Aorta (tissue), 5 donors: ENCODE measurements at places on chromosomes 12 and 14. TPM values are rescaled to one million over a fixed set of nuclear protein-coding genes. Genes with fewer than 3 reads are reported as not detected.

The ABCD2 gene
- 0.42 TPM for total RNA-seq

The KSR2 gene
- total RNA-seq, result not detected

DNA sequence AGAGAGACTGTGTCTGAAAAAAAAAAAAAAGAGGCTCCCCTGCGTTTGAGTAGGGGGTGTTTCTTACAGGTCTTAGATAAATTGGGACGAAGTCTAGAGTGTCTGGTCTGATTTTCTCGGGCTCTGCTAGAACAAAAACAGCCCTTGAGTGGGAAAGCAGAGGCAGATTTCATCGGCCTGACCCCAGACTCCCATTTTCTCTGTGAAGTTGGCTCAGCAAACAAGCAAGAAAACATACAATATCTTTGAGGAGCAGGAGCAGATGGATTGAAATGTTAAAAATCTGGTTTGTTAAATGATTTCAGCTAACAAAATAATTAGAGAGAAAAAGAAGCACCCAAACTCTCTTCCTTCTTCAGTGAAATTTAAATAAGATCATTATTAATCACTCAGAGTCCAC, 44.1 kb downstream of the DERA start:
- DNase-seq, result no peak
- H3K4me3 ChIP-seq, result no peak overlapping the region
- H3K27me3 ChIP-seq, result no peaks in the 10 kb centered on the region
- H3K4me1 ChIP-seq, result no peaks in the 10 kb centered on the region
- H3K36me3 ChIP-seq, result no peaks in the 10 kb centered on the region
- H3K27ac ChIP-seq, result no peak overlapping the region

DNA sequence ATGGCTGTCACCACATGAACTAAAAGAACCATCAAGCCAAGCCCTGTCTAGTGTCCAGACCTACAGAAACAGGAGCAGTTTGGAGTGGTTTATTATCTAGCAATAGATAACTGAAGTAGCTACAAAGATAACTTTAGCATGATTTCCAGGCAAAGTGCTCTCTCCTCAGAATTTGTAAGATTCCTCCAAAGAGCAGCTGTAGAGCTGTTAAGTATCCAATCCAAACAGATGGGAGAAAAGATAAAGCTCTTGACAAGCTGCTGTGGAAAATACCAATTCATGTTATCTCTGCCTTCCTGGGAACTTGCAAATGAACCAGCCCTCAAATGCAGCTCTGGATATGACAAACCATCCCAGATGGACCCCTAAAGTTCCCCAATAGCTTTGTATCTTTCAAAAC, 78.9 kb upstream of the RESF1 start:
- no peak overlapping the region for H3K4me3 ChIP-seq
- H3K27ac ChIP-seq, result no peak overlapping the region
- H3K4me1 ChIP-seq, result no peaks in the 10 kb centered on the region
- H3K36me3 ChIP-seq, result no peaks in the 10 kb centered on the region
- no peaks in the 10 kb centered on the region for H3K27me3 ChIP-seq

GRCh38 chr12:93895089-93895445, 217.9 kb downstream of the CRADD start:
- DNase-seq, result no peak
- H3K27me3 ChIP-seq, result no peaks in the 10 kb centered on the region
- H3K4me1 ChIP-seq, result no peaks in the 10 kb centered on the region

GRCh38 chr14:100755649-100756048, 29.0 kb downstream of the DLK1 start:
- H3K36me3 ChIP-seq, result no peaks in the 10 kb centered on the region
- no peak overlapping the region for H3K4me3 ChIP-seq
- H3K4me1 ChIP-seq, result no peaks in the 10 kb centered on the region
- H3K27me3 ChIP-seq, result no peaks in the 10 kb centered on the region
- DNase-seq, result no peak

DNA sequence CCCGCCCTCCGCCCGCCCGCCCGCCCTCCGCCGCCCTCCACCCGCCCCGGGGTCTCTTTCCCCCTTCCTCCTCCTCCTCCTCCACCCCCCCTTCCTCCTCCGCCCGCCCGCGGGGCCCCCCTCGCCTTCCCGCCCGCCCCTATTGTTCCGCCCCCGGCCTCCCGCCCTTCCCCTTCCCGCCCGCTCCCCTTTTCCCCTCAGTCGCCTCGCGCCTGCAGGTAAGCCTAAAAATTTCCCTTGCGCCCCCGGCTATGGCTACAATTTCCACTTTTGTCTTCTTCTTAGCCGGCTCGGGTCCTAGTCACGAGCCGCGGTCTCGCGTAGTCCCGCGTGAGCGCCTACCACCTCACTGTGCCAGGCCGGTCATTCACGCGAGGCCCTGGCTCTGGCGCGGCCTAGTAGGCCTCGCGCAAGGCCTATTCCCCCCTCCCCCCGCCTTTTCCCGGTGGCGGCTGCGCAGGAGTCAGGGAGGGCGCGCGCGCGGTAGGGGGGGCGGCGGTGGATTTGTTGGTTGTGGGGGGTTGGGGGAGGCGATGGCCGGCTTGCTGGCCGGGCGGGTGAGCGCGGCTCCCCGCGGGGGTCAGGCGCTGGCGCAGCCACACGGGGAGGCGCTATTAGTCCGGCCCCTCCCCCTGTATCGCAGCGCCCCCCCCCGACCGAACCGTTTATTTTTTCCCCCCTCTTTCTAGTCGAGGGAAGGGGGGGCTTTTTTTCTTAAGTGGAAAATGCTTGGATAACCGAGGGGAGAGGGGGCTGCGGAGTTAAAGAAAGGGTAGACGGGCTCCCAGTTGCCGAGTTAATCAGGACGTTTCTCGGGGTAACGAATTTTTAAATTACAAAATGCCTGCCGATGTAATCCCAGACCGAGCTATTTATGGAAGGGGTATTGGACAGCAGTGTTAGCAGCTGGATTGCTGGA, 516 bp downstream of the PCBP2 start:
- peak overlapping the region; percentile 97 for H3K27ac ChIP-seq
- peak overlapping the region; percentile 88 for H3K4me3 ChIP-seq
- peak; percentile 92 for DNase-seq
- peaks cover 10% of the 10 kb centered on the region for H3K36me3 ChIP-seq
- no peaks in the 10 kb centered on the region for H3K27me3 ChIP-seq

DNA sequence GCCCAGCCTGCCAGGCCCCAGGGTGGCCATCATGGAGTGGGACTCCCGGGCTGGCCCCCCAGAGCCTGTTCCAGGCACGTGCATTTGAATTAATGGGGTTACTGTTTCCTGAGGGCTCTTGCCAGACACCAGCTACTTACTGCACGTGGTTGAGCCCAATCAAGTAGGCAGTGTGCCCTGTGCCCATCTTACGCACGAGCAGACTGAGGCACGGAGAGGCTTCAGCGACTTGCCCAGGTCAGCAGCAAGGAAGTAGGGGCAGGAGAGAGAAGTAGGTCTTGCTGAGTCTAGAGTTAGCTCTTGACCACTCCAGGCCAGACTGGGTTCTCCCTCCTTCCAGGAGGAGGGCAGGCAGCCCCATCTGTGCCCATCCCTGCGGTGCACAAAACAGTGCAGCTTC, 67.7 kb downstream of the DIO3 start:
- no peak for DNase-seq
- H3K4me1 ChIP-seq, result no peaks in the 10 kb centered on the region
- no peaks in the 10 kb centered on the region for H3K27me3 ChIP-seq
- H3K4me3 ChIP-seq, result no peak overlapping the region
